ENCODE measurements at places on chromosomes 4 and X.

- DNase-seq, result peak; percentile 16
These were observed 32.5 kb downstream of the HMGB2 start for GRCh38 chr4:173301518-173302201.

DNA sequence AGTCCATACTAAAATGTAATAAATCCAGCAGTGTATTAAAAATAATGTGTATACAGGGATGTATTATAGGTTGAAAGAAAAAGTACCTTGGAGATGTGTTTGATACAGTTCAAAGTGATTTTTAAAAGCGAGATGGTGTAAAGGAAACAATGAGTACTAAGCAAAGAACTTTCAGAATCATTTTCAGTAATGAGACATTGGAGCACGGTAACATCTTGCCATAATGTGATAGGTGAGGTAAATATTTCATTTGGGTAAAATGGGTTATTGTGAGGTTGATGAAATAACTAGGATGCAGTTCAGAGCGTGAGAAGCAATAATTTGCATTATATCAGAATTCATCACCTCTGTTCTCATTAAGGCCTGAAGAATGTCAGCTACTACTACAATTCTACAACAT lies 25.9 kb downstream of the EIF2S3 start:
- DNase-seq, result no peak

GRCh38 chr4:61406677-61407076 lies 206.6 kb downstream of the ADGRL3 start:
- no peak for DNase-seq

DNA sequence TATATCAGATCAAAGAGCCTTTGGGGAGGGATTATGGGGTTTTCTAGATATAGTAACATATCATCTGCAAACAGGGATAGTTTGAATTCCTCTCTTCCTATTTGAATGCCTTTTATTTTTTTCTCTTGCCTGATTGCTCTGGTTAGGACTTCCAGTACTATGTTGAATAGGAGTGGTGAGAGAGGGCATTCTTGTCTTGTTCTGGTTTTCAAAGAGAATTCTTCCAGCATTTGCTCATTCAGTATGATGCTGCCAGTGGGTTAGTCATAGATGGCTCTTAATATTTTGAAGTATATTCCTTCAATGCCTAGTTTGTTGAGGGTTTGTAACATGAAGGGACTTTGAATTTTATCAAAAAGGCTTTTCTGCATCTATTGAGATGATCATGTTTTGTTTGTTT lies 25.6 kb upstream of the ABCB7 start:
- no peak for DNase-seq

DNA sequence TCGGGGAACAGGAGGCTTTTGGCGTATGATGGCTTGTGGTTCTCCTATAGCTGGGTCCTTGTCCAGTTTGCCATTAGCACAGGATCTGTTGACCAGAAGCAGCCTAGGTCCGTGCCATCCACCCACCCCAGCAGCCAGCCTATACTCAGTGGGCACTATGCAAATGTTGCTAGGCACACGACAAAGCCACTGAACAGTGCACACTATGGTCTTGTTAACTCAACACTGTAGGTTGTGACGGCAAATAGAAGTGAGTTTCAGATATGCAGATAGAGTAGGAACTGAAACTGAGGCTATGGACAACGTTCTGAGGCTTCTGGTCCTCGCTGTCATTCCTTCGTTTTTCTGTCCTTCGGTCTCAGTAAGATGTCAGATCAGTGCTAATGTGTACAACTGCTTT lies 541.3 kb upstream of the TENM3 start:
- DNase-seq, result no peak

- no peak for DNase-seq
These were observed 39.9 kb downstream of the TXLNG start for GRCh38 chrX:16826207-16826606.

GRCh38 chr4:168720396-168720900 lies 223.6 kb downstream of the PALLD start:
- no peak for DNase-seq

- no peak for DNase-seq
These were observed 1042.5 kb upstream of the PABPC4L start for GRCh38 chr4:135244056-135244455.

- DNase-seq, result no peak
These were observed 142.3 kb downstream of the PDGFC start for GRCh38 chr4:156829201-156829873.

GRCh38 chr4:176566769-176567168 lies 226.0 kb downstream of the VEGFC start:
- DNase-seq, result no peak

- no peak for DNase-seq
These were observed 3.1 kb downstream of the TMEM184C start for GRCh38 chr4:147620315-147620714.

DNA sequence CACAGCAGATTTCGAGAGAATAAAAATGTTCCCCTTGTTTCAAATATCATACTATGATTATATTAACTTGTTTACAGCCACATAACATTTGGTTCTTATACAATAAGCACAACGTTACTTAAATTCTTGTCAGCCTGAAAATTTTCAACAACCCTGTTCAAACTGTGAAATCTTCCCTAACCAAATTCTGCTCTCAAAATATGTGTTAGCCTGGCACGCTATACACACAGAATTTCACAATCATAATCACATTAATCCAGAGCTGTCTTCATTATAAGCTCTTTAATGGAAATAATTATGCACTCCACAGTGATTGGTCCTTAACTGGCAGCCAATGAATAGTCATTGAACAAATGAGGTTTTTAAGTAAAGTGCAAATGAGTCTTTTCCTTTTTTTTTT lies 7.3 kb upstream of the PRSS12 start:
- no peak for DNase-seq

DNA sequence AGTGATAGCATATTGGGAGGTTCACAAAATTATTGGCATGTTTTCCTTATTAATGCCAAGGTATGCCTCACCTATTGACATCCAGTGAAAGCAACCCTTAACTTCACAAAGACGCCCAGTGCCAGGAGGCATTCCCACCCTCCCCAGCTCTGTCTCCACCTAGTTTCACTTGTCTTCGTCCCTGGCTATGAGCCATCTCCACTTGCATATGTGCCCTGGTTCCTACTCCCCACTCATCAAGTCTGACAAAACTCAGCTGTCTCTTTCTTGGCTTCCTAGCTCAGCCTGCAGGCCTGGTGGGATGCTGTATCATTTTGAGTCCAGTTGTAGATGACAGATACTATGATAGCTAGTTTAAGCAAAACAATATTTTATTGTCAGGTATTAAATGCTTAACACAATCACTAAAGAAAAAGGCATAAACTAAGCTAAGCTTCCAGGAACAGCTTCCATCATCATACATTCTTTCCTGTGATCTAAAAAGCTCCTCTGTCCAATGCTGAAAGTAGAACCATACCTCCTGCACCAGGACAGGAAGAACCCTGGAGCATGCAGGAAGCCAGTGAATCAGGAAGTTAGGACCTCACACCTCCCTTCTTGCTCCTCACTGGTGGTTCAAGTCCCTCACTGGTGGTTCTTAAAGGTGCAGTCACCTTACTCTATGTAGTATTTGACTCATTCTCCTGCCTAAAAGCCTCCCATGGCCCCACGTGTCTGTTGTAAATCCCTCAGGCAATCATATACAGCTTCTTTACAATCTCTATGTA lies 410.3 kb upstream of the RASGEF1B start:
- DNase-seq, result no peak

DNA sequence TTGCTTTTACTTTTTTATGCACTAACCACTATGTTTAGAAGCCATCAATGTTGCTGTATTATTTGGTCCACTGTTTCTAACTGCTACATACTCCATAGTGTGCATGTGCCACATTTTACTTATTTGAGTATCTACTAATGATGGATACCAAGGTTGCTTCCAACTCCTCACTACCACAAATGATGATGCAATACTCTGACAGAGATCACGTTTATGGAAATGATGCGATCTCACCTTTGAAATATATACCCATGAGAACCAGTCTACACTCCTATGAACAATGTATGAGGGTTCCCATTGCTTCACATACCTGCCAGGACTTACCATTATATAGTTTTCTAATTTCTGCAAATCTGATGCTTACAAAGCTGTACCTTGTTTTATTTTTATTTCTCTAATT lies 44.2 kb downstream of the HUWE1 start:
- DNase-seq, result no peak

DNA sequence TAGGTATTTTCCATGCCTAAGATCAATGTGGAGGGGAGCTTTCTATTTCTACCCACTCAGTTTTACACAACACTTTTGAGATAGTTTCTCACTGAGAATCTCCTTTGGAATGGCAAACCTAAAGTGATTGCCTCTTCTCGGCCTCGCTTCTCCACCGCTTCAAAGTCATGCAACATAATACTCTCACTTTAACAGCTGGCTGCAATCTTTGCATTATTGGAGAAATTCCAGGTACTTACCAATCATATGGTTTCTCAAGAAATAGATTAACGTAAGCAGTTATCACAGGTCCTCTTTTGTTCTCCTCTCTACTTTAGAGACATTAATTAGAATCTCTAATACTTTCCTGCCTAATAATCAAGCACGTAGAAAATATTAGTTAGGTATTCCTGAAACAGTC lies 3.7 kb upstream of the IL13RA2 start:
- no peak for DNase-seq

Measured in activated CD4-positive, alpha-beta T cell treated with anti-CD3 and anti-CD28 coated beads for 48 hours (primary cell).